ENCODE measurements at places on chromosomes 4 and X. TPM values are rescaled to one million over a fixed set of nuclear protein-coding genes. Genes with fewer than 3 reads are reported as not detected.

Gene USP17L22
- not detected for total RNA-seq

DNA sequence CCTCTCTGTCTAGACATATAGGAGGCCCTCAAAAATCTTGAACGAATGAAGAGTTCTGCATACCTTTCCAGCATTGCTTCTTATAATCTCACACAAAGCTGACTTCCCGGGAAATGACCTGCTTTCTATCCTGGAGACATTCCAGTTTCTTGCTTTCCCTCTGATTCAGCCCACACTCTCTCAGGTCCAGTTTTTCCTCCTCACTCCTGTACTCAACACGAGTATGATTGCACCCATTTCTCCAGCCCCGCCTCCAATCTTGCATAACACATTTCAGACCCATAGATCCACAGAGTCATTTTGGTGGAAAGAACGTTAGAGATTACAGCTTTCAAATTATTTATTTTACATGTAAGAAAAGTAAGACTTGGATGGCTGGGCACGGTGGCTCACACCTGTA is 127.5 kb upstream of the TLR3 start:
- DNase-seq = no peak

GRCh38 chrX:20300822-20301221 is 34.1 kb upstream of the RPS6KA3 start:
- DNase-seq = no peak

Gene MAGEA9
- not detected for total RNA-seq

Gene CLCN4
- 36.1 TPM for total RNA-seq

Gene ART3
- total RNA-seq = 105 TPM

DNA sequence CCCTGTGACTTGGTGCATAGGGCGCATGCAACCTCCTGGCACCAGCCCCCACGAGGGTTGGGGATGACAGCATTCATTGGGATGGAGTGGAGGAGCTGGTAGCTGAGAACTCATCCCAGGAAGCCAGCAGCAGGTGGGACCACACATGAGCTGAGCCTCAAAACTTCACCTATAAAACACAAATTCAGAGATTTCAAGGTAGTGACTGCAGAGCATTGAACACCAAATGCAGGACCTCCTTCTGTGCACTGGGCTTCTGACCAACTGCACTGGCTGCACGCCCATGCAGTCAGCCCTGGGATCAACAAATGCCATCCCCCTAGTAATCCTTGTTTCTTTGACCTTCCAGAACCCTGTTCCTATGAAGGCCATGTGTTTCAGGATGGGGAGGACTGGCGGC is 197.8 kb downstream of the FRAS1 start:
- no peak for DNase-seq

Gene MAB21L2
- 0.11 TPM for total RNA-seq

Gene IRS4
- not detected for total RNA-seq

- DNase-seq = no peak
Observed at GRCh38 chr4:1684506-1685234, 557 bp upstream of the FAM53A start.
